ENCODE measurements at places on chromosomes 3 and 15.

DNA sequence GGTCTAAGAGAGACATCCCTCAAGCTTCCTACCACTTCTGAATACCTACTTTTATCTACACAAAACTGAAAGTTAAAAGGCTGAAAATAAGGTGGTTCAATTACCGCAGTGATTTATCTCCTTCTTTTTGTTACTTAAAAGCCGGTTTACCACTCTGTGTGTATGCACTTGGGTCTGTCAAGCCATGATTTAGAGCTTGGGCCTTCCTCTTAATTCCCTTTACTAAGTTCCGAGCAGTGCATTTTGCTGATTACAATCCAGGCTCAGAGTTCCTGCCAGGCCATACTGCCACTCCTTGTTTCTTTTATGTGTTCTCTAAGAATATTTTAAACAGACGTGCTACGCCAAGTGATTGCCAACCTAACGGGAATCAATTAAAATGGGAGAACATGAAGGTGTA is 16.5 kb downstream of the KCTD6 start:
- DNase-seq = no peak

GRCh38 chr3:49799761-49800160 is at the start of gene CDHR4:
TSS of gene CDHR4 (minus strand) at chr3:49799873. CDS start at chr3:49799812, 61 bp downstream.
- DNase-seq = no peak

DNA sequence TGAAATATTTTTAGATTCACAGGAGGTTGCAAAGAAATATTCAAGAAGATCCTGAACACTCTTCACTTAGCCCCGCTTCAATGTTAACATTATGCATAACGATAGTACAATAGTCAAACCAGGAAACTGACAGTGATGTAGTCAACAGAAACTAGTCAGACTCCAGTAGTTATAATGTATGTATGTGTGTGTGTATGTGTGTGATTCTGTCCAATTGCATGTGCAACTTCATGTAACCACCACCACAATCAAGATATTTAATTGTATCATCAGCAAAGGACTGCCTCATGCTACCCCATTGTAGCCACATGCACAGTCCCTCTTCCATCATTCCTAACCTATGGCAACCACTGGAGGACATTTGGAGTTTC is 77.9 kb downstream of the APBA2 start:
- no peak for DNase-seq

DNA sequence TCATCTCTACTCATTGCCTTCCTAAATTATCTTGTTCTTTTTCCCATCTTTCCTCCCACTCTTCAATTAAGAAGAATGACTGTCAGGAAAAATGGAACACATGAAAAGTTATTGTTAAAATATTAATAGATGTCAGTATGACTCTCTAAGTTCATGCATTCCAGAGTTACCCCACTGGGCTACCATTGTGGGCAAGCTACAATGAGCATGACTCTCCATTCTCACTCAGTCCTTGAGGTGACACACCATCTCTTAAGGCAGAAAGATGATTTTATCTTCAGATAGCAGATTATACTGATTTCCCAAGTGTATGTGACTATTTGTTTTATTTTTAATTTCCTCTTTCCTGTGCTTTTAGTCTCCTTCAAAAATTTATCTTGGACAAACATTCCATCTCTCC is 144.3 kb downstream of the ALCAM start:
- DNase-seq = no peak

GRCh38 chr3:7423036-7423435 is 562.1 kb downstream of the GRM7 start:
- DNase-seq = no peak

DNA sequence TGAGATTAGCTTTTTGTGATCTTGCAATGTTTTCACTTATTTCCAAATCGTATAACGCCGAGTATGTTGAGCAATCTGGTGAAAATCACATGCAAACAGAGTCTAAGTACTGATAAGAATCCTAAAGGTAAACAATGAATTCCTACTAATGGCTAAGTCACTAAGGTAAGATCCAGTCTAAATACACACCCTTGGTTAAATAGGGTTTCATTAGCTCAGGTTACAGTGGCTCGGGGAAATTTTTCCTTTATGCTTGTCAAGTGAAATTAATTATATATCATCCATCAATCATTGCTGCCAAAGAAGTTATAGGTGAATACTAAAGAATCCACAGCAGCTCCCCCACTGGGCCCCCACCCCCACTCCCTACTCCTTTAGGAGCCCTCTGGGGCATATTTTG is 139.3 kb downstream of the SOX2 start:
- DNase-seq = no peak

GRCh38 chr15:100049936-100050876 is 291.6 kb downstream of the ADAMTS17 start:
- no peak for DNase-seq

- DNase-seq = no peak
Observed at GRCh38 chr3:141710888-141711616, 27.0 kb upstream of the RNF7 start.

DNA sequence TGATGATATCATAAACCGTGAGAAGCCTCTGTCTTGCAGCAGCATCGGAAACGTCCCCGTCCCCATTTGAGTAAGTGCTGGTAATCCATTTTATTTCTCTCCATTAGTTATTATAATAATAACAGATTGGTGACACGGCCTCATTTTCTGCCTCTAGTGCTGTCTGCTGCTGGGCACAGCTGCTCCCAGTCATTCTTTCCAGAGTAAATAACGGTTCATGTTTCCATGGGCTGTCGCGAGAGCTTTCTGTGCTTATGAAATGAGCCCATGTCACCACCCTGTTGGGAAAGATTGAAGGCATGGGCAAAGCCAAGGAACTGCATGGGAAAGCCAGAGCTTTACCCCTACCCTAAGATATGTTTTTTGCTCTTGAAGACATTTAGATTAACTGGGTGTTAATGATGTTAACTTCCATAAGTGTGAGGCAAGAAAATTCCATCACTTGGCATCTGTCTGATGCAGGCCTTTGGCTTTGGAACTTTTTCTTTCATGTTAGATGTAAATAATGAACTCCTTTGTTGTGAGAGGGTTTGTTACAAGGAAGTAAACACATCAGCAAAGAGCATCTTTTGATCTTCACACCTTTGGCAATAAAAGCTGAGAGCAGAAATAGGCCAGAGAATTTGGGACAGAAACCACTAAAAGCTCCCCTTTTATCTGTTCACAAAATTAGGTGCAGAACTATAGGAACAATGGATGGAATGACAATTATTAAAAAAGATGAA is 141.8 kb downstream of the FILIP1L start:
- no peak for DNase-seq

- DNase-seq = no peak
Observed at GRCh38 chr3:129554356-129555152, 11.6 kb downstream of the H1-8 start.

GRCh38 chr3:24503616-24504113 is 9.0 kb upstream of the THRB start:
- DNase-seq = no peak

DNA sequence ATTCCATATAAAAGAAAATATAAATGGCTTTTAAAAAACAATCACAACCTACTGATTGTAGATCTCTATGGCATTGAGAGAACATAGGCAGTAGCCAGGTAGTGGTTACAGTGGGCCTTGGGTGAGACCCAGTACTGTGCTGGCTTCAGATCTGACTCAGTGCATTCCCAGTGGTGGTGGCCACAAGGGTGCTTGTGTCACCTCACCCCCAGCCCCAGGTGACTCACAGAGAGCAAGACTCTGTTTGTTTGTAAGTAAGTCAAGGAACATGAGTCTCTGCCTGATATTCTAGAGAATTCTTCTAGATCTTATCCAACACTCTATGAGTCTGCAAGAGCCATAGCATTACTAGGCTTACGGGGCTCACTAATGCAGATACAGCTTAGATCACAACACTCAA is 118.8 kb upstream of the AZI2 start:
- no peak for DNase-seq

DNA sequence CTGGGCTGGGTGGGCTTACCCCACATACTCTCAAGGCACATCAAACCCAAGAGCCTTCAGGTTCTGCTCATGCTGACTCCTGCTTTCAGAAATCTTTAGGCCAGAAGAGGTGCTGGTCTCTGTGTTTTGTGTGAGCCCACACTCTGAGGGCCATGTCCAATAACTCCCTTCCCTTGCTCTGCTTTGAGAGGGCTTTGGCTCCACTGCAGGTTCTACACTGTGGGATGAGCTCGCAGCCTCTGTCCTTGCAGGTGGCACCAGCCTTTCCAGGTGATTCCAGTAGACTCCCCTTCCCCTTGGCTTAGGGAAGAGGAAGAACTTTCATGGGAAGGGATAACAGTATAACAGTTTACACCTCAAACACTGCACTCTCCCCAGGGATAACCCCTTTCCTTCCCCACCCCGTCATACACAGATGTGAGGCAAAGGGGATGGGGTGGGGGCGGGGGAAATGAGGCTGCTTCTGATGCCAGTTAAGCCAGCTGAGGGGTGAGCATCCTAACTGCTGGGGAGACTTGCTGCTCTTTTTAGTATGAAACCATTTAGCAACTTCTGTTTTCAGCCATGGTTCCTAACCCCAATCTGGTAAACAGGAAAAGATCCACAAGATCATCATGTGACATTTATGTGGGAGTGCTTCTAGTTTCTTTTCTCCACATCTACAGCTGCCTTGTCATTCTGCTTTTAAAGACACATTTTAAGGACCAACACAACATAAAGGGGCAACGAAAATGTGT is 262.4 kb downstream of the SLC9A9 start:
- DNase-seq = no peak

GRCh38 chr15:38620098-38620497 is 55.5 kb upstream of the RASGRP1 start:
- DNase-seq = no peak

- no peak for DNase-seq
Observed at GRCh38 chr3:124950026-124950425, 15.5 kb upstream of the MUC13 start.

DNA sequence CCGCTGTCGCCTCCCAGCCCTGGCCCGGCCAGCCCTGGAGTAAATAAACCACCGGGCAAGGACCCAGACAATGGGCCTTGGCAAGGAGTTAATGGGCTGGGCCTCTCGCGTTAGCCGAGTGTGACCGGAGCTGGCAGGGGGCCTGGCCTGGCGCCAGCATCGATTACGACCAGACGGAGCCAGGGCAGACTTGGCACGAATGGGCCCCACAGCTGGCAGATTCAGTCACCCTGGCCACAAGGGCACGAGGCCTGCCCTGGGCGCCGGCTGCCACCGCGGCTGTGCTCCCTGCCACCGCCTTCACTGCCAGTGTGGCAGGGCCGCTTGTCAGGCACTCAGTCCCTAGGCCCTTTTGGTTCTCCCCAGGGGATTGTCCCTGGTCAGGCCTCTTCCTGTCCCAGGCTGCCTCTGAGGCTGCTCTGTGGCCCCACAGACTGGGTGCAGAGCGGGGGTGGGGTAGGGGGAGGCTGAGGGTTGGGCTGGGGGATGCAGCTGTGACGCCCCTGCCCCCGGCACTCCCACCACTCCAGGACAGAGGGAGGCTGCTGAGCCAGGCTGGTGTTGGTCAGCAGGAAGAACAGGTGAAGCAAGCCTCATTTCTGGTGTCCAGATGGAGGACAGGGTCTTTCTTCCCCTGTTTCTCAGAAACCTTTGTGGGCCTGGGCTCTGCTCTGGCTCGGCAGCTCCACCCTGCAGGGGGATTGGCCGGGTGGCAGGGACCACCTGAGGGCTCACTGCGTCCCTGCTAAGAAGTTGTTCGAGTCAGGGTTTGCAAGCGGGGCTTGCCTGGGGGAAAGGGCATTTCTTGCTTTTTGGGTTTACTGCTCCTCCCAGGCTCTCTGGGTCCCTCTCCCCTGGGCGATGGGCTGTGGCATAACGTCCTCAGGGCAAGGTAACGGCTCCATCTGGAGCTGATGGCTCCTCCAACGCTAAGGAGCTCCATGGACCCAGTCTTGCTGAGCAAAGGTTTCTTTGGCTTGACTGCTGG is 30.5 kb upstream of the SRP14 start:
- no peak for DNase-seq

- no peak for DNase-seq
Observed at GRCh38 chr15:87567406-87568030, 689.0 kb downstream of the NTRK3 start.

- no peak for DNase-seq
Observed at GRCh38 chr3:145780301-145780700, 380.7 kb downstream of the PLOD2 start.

DNA sequence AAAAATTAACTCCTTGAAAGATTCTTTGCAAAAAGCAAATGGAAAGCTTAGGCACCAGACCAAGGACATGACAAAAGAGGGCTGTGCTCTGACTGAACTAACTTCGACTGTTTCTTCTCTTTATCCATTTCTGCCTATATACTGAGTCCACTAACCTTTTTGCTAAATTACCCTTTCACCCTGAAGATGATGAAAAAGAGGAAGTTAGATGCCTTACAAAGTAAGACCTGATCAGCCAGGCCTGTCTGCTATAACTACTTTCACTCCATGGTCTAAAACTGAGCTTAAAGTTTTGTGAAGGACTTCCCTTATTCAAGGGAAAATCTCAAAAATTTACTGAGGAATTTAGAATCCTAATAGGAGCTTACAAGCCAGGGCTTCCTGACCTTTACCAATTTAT is 6.2 kb upstream of the IGSF10 start:
- DNase-seq = no peak

- no peak for DNase-seq
Observed at GRCh38 chr3:114093596-114093995, 37.1 kb downstream of the QTRT2 start.

DNA sequence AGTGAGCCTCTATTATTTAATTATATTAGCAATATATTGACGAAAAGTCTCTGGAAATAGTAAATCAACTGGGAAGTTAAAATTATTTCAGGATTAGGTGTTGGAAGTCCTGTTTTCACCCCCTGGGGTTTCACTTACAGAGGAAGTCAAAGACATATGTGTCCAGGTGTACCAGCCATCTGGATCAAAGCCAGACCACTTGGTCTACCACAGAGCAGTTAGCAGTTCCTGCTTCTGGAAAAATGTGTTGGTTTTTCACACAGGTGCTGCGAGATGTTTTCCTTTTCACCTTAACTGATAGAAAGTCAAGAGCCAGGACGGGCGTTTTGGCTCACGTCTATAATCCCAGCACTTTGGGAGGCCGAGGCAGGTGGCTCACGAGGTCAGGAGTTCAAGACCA is 13.1 kb downstream of the MME start:
- no peak for DNase-seq

- DNase-seq = no peak
Observed at GRCh38 chr3:31892916-31893573, 88.0 kb downstream of the OSBPL10 start.

GRCh38 chr3:124800511-124801258 is 70.4 kb downstream of the UMPS start:
- DNase-seq = no peak

DNA sequence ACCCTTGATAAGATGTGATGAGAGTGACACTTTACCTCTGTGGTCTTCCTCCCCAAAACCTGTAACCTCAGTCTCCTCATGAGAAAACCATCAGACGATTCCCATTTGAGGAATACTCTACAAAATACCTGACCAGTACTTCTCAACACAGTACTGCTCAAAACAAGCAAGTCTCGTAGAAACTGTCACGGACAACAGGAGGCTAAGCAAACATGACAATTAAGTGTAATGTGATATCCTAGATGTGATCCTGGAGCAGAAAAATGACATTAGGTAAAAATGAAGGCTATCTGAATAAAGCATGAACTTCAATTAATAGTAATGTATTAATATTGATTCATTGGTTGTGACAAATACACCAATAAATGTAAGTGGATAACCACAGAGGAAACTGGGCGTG is 113.6 kb downstream of the CACNA2D3 start:
- no peak for DNase-seq
